MG63 (cell line): ENCODE measurements at places on chromosomes 2 and 18. TPM values are rescaled to one million over a fixed set of nuclear protein-coding genes. Genes with fewer than 3 reads are reported as not detected.

- no peak for DNase-seq
Measured at GRCh38 chr2:175807031-175807873, 194.8 kb downstream of the LNPK start.

DNA sequence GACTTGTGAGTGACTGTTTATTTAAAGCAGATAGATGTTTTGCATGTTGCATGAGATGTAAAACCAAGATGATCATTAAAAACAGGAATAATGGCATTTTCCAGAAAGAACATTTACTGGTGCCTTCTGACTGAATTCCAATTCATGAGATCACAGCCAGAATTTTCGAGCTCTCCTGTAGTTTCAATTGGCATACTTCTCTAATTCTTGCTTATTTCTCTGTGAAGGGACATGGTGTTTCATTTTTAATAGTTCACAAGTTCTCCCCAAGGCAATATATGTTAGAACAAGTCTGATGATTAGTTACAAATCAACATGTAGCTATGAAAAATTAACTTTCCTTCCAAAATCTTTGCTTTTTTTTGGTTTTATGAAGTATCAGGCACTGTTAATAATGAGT, 105.7 kb downstream of the PDE1A start:
- DNase-seq = no peak

- peak; percentile 59 for DNase-seq
Measured at GRCh38 chr18:70288171-70288850, 534 bp upstream of the SOCS6 start.

- no peak for DNase-seq
Measured at GRCh38 chr18:38695559-38696280, 1130.1 kb upstream of the CELF4 start.

GRCh38 chr2:99066075-99066958, 75.2 kb upstream of the C2orf15 start:
- peak; percentile 5 for DNase-seq

MYO7B gene
- 0.89 TPM in 1 of 2 replicates, not detected in the other for total RNA-seq

- DNase-seq = peak; percentile 13
Measured at GRCh38 chr2:71336802-71337201, 5.2 kb downstream of the ZNF638 start.

- no peak for DNase-seq
Measured at GRCh38 chr18:73785300-73785699, 362.3 kb downstream of the FBXO15 start.

LYG2 gene
- not detected in 2 replicates for total RNA-seq

DNA sequence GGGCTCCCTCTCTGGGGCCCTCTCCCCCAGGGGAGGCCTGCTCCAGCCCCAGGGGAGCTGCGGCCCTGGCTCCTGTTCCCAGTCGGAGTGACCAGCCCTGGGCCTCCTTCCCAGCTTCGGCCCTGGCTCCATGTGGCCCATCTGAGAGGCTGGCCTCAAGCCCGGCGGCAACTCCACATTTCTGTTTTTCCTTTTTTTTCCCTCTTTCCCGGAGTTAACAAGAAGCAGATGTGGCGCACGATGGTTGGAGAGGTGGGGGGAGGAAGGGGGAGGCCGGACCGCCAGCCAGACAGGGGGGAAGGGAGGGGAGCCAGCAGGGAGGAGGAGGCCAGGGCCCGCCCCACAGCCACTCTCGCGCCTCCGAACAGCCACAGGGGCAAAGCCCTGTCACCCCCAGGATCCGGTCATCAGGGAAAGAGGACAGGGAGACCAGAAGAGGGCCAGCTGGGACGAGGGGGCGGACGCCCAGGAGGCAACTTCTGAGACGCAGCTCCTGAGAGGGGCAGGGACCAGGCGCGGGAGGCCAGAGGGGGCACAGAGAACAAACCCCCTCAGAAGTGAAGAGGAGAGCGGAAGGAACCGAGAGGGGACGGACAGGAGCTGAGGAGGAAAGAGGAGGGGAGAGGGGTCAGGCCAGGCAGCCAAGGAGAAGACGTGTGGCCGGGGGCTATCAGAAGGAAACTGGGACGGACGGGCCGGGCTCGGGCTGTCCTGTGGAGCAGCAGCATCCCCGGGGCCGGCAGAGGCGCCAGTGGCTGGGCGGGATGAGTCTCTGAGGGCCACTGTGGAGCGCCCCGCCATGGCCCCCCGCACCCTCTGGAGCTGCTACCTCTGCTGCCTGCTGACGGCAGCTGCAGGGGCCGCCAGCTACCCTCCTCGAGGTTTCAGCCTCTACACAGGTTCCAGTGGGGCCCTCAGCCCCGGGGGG, at the start of gene EMILIN1:
Gene EMILIN1, plus strand, starts transcription at position 349 of the 928 bp plus-strand sequence. Its CDS starts 451 bp downstream, at position 800.
- peak; percentile 90 for DNase-seq

- DNase-seq = no peak
Measured at GRCh38 chr2:178380763-178381162, 70.2 kb downstream of the PRKRA start.
